ENCODE measurements at places on chromosomes 2 and 18.

GRCh38 chr2:119283873-119284331, 60.3 kb downstream of the STEAP3 start:
- peak; percentile 62 for DNase-seq

DNA sequence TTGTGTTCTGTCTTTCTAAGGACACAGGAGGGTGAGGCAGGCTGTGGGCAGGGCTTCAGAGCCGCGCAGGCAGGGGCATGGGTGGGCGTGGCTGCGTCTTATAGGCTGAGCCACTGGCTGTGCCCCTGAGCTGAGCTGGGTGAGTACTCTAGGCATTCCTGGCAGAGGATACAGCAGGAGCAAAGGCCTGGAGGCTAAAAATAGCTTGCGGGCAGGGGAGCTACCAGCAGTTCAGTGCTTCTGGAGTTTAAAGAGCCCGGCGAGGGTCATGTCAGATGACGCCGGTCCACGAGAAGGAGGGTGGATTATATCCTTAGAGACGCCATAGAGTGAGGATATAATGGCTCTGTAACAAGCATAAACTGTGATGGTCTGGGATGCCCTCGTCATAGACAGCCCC, 31.5 kb upstream of the PDIA6 start:
- peak; percentile 89 for DNase-seq

DNA sequence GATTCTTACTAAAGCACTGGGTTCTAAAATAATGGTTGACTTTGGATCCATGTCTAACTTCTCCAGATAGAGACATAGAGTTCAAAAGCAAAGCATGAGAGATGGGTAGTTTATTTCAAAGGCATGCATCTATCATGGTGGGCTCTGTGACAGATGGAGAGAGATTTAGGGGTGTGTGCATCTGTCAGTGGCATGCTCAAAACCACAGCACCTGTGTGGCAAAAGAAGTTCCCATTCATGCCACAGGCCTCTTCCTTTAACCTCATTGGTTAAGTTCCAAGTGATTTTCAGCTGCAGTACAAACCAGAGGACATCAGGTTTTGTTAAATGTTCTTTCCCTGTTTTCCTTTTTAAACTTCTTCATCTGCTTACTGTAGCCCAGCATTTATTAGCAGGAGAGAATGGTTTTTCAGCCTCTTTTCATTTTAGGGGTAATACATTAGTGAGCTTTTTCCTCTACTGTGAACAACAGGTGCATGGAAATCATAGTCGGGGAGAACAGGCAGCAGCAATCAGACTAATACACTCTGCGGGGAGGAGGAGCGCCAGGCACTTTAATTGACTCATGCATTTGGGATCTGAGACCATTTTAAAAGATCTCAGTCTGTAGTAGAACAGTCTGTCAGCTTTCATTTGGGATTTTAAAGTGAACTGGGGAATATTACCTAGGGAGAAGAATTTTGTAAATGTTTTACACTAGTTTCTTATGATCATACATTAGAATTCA, 52.4 kb upstream of the UPP2 start:
- no peak for DNase-seq

GRCh38 chr2:195683174-195683573, 26.1 kb downstream of the SLC39A10 start:
- no peak for DNase-seq
